ENCODE measurements at places on chromosomes 3 and 15.

DNA sequence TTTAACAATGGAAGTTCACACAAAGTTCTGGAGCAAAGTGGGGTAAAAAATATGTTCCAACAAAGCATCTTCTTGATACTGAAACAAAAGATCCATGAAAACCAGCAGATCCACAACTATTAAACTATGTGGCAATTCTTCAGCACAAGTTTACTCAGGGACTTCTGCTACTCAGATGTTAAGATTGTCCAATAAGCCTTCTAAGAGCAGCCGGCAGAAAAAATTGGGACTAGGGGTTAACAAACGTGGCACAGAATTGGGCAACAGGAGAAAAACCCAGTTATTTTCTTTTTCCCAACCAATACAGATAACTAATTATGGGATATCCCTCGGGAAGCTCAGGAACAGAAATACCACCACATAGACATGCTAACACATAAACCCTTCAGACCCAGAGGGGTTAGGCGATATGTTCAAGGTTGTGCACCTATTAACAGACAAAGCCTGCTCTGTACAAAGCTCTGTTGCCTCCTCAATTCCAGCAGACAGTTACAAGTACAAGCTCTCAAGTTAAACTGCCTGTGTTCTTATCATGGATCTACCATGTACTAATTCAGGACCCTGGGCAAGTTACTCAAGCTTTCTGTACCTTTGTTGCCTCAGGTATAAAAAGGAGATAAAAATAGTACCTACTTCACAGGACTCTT is 6.8 kb downstream of the SSR3 start:
- no peak for DNase-seq

- DNase-seq = no peak
These were observed 84.3 kb upstream of the SPATA16 start for GRCh38 chr3:173225351-173225750.

DNA sequence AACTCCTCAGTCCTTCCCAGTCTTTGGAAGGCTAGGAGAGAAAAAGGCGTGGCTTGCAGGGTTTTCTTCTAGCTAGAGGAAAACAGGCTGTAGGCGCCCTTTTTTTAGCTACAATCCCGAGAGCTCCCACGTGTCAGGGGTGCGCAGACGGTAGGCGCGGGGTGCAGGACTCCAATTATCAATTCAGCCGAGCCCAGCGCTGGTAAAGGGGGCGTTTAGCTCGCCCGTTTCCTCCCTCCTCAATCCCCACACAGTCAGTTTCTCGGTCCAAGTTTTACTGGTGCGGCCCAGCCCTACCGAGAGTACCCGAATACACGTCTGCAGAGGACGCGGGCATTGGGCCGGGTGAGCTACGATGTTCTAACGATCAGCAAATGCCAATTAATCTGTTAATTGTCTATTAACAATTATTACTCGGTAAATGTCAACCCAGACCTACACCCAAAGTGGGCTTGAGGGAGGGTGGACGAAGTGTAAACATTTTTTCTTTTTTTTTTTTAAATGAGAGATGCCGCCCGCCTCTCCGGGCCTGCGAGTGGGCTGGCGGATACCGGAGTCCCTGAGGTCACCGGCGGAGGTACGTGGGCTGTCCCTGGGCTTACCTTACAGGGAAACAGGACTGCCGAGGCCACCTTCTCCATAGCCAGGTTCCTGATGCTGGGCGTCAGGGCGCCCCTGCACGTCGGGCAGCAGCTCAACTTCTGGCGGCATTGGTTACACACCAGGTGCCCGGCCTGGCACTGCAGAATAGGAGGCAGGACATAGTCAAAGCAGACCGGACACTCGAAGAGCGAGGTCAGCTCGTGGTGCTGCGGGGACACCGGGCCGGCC is 923 bp downstream of the SIAH2 start:
- DNase-seq = peak; percentile 78

- no peak for DNase-seq
These were observed 23.7 kb upstream of the C2CD4B start for GRCh38 chr15:62188744-62189143.

DNA sequence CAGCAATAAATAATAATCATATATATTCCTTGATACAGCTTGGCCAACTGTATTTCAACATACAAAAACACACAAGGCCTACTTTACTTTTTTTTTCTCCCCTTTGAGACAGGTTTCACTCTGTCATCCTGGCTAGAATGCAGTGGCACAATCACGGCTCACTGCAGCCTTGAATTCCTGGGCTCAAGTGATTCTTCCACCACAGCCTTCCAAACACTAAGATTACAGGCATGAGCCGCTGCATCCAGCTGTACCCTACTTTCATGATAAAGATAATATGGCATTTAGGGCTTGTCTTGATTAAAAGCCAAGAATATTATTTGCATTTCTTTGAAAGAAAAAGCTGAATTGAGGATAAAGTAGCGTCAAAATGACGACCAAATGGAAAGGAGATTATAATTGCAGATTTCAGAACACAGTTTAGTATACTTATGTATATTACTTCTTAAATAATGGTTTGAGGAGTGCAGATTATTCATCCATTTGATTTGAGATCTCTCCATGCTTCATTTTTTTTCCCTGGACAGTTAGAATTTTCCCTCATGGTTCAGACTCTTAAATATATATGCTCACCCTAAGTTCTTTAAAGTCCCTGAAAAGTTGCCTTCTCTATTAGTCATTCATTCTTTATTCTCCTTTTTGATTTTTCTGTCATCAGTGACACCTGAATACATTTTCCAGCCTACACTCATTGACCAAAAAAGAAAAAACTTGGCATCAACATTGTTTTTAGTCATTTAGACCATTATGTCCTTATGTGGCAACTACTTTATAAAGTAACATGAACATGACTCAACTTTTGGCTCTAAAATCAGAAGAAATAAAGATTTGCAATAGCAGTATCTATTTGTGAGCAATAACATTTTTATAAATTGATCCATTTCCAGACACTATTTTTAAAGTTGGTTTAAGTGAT is 48.5 kb upstream of the MLF1 start:
- peak; percentile 74 for DNase-seq

DNA sequence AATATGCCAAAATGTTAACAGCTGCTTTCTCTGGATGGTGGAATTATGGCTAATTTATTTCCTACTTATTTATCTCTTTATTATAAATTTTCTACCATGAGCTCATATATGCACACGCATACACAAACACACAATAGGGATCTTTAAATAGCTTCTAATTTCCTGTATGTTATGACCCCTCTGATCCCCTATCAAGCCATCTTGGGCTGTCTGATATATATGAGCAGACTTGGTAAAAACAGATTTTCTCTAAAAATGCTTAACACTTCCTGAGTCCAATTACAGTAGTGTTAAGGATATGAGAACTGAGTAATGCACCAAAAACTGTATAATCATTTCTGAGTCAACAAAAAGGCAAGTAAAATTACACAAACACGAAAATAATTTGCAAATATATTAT is 52.0 kb upstream of the LMOD3 start:
- no peak for DNase-seq

- DNase-seq = no peak
These were observed 112.5 kb upstream of the EIF1B start for GRCh38 chr3:40196966-40197365.

- no peak for DNase-seq
These were observed 16.7 kb upstream of the PIGZ start for GRCh38 chr3:196985298-196985697.

Data from HCEC 1CT (cell line).